ENCODE measurements at places on chromosomes 6 and 20.

GRCh38 chr6:166691199-166691598, 64.1 kb upstream of the RPS6KA2 start:
- DNase-seq = no peak

GRCh38 chr6:45946887-45947286, 68.8 kb downstream of the CLIC5 start:
- DNase-seq = no peak

DNA sequence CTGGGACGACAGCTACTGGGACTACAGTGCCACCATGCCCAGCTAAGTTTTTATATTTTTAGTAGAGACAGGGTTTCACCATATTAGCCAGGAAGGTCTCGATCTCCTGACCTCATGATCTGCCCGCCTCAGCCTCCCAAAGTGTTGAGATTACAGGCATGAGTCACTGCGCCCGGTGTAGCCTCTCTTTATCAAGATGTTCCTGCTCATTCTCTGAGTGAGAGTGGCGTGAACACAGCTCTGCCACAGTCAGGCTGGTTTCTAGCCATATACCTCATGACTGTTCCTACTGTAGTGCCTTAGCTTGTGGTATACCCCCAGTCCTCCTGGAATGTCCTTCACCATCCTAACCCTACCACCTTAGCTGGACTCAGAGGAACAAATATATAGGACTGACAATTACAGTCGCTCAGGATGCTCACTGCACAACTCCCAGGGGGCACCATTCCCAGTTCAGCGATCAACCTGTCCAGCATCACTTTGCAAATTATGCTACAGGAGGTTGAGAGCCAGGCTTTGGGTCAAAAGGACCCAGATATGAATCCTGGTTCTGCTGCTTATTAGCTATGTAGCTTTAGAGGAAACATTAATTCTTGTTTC, 86.3 kb downstream of the CHMP4B start:
- no peak for DNase-seq

DNA sequence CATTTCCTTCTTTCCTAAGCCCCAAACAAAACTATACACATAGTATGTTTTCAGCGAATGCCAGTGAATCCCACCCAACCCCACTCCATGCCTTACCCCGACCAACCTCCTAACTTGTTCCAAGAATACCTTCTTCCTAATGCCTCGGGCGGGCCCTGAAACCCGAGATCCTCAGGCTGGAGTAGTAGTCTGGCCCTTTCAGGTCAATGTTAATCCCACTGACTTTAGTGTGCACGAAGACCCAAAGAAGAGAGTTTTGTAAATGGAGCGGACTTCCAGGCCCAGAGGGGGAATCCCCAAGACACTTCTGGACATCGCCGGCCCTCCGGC, 394 bp downstream of the YIPF3 start:
- DNase-seq = no peak

- DNase-seq = no peak
Observed at GRCh38 chr6:14635934-14636591, 518.5 kb downstream of the CD83 start.

DNA sequence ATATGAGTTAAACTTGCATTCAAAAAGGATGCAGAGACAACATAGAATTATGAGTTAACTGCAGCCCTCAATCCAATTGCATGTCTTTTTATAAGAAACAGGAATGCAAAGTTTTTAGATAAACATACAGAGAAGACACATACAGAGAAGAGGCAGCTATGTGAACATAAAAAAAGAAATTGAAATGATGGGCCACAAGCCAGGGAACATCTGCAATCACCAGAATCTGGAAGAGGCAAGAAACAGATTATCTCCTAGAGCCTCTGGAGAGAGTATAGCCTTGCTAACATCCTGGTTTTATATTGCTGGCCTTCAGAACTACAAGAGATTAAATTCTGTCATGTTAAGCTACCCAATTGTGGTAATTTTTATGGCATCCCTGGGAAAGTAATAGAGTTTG, 257.2 kb upstream of the EYS start:
- DNase-seq = no peak

- DNase-seq = no peak
Observed at GRCh38 chr20:37484331-37484730, 36.7 kb upstream of the NNAT start.

GRCh38 chr6:161188547-161189465, 85.1 kb downstream of the AGPAT4 start:
- no peak for DNase-seq

GRCh38 chr6:156953479-156954146, 176.4 kb downstream of the ARID1B start:
- DNase-seq = no peak

GRCh38 chr6:23325065-23325464, 755.7 kb downstream of the HDGFL1 start:
- no peak for DNase-seq

GRCh38 chr6:132661906-132662305, 2.9 kb upstream of the TAAR1 start:
- DNase-seq = no peak

GRCh38 chr6:167676000-167676665, 150.6 kb upstream of the AFDN start:
- no peak for DNase-seq

DNA sequence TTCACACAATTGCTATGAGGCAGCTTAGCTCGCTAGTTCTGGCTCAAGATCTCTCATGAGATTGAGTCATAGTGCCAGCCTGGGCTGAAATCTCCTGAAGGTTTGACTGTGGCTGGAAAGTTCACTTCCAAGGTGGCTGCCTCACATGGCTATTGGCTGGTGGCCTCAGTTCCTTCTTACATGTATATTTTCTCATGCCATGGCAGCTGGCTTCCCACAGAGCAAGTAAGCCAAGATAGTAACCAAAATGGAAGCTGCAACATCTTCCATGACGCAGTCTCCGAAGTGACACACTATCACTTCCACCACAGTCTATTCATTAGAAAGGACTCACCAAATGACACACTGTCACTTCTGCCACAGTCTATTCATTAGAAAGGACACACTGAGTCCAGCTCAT, 160.4 kb upstream of the PRDM1 start:
- no peak for DNase-seq

DNA sequence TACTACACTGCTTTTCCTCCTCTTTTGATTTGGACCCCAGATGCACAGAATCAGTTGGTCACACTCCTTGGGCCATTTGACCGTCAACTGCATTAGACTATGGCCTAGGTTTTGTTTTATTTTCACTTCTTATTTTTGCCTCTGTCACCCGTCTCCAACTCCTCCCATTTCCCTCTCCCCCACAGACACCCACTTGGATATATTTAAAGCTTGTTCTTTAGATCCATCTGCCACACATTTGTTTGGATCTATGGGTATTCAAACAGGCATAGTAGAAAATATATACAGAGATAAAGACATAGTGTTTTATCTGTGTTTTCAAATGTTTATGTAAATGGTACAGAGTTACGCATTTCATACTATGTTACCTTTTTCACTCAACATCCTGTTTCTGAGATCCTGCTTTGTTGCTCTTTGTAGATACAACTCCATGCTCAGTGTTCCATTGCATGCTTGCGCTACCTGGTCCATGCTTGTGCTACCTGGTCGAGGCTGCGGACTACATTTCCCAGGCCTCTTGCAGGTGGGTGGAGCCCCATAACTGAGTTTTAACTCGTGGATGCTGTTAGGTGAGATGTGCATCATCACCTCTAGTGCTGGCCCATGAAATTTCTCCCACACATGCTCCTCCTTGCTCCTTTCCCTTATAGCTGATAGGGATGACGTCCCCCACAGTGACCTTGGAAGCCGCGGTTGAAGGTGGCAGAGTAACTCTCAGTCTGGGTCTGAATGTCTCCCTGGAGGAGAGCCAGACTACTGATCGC, 11.5 kb upstream of the PREX1 start:
- DNase-seq = no peak

DNA sequence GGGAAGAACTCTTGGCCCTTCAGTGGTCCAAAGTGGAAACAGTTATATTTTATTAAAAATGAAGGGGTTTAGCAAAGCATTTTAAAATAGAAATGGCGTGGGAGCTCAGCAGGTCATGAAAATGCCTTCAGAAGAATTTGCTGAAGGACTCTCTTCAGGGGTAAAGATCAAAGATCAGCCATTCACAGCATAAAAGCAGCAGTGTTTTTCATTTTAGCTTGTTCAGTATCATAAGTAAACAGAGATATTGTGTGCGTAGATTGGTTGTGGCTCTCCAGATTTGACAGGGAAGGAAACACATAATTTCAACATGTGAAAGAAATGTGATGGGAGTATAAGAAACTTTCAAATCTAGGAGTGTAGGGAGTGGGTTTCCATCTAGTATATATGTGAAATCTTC, 519.2 kb upstream of the MAP3K7 start:
- no peak for DNase-seq

DNA sequence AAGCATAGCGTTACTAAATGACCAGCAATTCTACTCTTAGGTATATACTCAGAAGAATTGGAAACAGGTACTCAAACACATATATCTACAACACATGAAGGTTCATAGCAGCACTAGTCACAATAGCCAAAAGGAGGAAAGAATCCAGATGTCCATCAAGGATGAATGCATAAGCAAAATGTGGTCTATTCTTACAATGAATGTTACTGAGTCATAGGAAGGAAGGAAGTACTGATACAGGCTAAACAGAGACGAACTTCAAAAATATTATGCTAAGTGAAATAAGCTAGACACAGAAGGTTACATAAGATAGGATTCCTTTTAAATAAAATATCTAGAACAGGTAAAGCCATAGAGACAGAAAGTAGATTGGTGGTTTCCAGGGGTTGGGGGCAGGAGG, 93.5 kb downstream of the MAP3K7 start:
- no peak for DNase-seq

DNA sequence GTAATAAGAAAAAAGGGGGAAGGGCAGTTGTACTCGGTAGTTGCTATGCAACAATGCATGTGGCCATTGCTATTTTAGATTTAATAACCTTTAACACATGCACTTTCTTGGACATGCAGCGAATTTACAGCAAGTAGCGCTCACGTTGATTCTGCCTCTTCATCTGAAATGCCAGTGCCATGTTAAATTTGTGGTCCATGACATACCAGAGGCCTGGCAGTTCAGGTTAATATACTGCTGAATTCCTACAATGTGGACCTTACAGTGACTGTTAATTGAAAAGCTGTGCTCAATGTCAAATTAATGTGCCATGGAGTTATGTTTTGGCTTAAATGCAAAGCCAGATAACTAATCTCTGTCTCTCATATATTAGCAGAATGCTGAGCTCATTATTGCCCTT, 699.7 kb downstream of the DOK5 start:
- no peak for DNase-seq

GRCh38 chr6:100344761-100345160, 120.0 kb downstream of the SIM1 start:
- DNase-seq = no peak

GRCh38 chr6:30821862-30822784, 62.2 kb upstream of the DDR1 start:
- no peak for DNase-seq

DNA sequence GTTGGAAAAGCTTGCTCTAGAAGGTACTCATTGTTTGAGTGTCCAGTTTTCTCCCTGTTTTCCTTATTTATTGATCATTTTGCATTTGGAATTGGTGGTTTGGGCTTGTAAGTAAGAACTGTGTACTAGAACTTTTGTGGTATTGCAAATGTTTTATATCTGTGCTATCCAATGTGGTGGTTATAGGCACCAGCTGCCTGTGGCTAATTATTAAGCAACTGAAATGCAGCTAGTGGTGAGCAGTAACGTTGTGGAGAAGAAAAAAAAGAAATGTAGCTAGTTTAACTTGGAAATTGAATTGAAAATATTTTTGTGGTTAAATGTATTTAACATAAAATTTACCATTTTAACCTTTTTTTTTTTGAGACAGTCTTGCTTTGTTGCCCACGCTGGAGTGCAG, 50.7 kb upstream of the MAPK13 start:
- DNase-seq = no peak

- no peak for DNase-seq
Observed at GRCh38 chr6:23655525-23655924, 470.5 kb upstream of the NRSN1 start.

DNA sequence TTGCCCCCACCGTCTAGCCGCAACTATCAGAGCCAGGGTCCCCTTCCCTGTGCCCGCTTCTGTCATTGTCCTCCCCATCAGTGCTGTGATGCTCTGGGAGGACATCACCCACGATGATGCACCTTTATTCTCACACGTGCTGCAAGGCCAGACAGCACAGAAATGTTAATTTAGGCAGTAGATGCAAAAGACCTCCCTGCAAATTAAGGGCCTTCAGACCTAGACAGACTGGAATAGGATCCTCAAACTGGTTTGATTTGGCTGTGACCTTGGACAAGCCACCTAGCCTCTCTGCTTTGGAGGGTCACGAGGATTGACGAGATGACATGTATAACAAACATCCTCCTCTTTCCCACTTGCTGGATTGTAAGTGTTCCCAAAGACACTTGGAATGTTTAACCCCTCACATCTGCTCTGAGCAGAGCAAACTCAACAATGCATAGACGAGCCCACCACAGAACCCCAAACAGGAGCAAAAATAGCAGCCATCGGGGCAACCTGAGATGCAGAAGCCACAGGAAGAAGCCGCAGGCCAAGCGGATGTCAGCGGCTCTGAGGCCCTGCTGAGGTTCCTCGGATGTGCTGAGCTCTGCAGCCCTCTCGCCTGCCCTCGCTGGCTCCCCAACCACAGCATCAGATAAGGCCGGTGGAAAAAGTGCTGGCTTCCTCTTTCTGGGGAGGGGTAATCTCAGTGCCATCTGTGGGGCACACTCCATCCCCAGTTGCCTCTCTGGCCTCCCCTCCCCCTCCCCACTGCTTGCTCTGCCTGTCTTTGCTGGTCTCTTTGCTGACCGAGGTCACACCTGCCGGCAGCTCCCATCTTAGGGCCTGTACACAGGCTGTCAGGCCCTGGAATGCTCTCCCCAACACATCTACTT, 35.3 kb downstream of the TOX2 start:
- peak; percentile 82 for DNase-seq

GRCh38 chr6:34036357-34037069, 109.4 kb downstream of the GRM4 start:
- no peak for DNase-seq

DNA sequence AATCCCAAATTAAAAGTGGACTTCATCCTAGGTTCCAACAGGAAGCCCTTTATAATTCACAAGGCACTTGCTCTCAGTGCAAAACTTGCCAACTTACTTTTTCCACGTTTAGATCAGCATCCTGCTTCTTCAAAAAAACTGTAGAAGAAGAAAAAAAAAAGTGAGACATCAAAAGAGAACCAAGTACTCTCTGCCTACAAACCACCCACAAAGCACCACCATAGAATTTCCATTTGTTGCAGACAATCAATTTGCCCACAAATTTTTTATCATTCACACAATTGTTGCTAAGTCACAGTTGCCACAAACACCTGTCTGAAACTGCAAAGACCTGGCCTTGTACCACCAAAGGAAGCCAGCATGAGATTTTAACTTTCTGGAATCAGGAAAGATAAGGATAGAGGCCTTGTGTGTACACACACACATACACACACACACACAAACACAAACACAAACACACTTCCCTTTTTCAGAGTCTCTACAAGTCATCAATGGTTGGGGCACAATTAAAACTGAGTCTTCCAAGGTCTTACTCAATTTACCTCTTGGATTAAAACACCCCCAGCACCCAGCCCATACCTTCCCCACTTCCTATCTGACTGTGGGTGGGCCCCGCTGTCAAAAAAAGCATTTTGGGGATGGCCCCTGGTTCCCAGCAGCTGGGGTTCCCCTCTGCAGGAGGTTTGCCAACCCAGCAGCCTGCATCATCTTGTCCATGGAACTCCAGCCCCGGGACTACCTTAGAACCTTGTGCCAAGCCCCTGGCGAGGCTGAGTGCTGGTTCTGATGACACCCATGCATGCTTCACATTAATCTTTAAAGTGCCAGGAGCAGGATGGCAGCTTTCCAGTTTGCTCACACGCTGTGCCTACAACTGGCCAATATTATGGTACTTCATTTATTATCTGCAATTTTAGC, 26.5 kb downstream of the FYN start:
- no peak for DNase-seq

- DNase-seq = no peak
Observed at GRCh38 chr6:32655203-32655710, 11.2 kb downstream of the HLA-DQB1 start.

Data from activated CD8-positive, alpha-beta memory T cell treated with anti-CD3 and anti-CD28 coated beads, Interleukin-2, amount 50 U/mL, for 48 hours (primary cell).